ENCODE measurements at places on chromosomes 3 and 15.

- DNase-seq = no peak
Observed at GRCh38 chr3:146386936-146387335, 82.4 kb downstream of the PLSCR2 start.

DNA sequence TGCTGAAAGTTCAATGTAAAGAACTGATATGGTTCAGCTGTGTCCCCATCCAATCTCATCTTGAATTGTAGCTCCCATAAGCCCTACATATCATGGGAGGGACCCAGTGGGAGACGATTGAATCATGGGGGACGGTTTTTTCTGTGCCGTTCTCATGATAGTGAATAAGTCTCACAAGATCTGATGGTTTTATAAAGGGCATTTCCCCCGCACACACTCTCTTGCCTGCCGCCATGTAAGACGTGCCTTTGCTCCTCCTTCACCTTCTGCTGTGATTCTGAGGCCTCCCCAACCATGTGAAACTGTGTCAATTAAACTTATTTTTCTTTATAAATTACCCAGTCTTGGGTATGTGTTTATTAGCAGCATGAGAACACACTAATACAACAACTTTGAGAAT lies 86.5 kb upstream of the TNFSF10 start:
- DNase-seq = no peak

DNA sequence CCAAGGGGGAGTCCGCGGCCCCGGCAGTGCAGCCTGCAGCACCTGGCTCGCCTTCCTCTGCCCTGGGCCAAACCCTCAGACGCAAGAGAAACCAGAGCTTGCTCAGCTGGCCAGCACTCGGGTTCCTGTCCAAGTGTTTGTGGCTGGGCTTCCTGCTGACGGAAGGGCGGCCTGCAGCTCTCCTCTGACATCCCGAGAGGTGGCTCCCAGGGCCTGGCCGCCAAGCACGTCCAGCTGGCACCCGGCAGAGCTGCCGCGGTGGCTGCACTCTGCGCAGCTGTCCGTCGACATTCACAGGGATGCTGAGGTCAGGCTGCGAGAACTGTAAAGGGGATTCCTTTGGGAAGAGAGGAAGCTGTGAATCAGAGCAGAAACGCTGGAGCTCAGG lies 85.6 kb downstream of the CPN2 start:
- no peak for DNase-seq

DNA sequence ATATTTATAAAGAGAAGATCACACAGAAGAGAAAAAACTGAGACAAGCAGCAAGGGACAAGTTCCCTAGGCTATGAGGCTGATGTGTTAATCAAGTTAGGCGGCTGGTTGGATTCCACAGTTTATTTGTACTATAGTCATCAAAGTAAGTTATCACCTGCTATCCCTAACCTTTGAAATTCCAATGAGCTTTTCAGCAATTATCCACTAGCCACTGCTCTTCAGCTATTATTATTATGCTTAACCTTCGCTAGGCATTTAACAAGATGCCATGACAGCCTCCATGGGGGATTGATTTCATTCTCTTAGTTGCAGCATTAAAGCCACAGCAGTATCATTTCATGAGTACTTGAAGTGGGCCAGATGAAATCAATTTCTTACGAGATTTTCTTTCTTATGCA lies 699.5 kb upstream of the NAALADL2 start:
- no peak for DNase-seq

GRCh38 chr15:73870700-73871408 lies 2.5 kb upstream of the TBC1D21 start:
- DNase-seq = no peak

DNA sequence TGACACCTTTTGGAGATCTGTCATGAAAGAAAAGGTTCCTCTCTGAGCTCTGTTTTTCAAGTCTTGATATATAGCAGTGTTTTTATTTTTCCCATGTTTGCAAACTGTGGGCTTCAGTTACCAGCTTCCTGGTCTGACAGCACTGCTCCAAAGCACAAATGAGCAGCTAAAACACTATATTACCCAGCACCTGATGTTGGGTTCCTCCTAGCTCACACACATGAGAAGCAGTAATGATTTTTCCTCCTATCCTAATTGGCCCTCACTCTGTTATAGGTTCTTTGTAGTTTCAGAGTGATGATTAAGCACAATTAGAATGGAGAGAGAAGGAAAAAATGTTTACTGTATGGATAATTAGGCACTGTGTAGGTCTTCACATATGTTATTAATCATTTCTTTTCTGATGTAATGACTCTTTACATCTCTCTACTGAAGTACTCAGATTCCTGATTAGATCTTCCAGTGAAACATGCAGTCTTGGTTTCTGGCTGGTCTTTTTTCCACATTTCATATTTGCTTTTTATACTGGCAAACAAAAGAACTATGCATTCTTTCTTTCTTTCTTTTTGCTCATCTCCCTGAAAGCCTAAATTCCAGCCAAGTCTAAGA lies 939.7 kb downstream of the NSUN3 start:
- no peak for DNase-seq

- DNase-seq = no peak
Observed at GRCh38 chr3:158532099-158532734, 38.8 kb upstream of the MLF1 start.

DNA sequence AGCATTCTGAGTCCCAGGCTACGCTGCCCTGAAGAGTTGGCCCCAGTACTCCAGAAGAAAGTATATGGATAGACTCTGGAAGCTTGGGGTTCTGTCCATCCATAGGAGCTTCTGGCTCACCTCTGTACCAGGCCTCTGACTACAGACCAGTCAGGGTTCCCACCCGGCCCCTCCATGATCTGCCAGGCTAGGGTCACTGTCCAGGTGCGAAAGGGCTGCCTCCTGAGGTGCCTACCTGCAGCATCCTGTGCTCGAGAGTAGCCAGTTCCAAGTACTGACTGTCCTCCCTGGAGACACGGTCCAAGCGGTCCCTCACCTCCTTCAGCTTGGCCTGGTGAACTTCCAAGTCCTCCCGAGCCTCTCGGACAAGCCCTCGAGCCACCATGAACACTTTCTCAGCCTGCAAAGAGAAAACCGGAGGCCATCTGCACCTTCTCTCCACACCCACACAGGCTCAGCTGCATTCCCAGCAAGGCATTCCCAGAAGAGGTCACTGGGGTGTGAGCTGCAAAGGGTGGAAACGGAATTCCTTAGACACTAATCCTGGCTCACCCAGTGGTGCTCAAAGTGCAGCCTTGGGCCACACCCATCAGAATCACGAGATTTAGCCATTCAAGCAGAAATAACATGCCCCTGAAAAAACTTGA lies 3.7 kb upstream of the PLXNB1 start:
- no peak for DNase-seq

DNA sequence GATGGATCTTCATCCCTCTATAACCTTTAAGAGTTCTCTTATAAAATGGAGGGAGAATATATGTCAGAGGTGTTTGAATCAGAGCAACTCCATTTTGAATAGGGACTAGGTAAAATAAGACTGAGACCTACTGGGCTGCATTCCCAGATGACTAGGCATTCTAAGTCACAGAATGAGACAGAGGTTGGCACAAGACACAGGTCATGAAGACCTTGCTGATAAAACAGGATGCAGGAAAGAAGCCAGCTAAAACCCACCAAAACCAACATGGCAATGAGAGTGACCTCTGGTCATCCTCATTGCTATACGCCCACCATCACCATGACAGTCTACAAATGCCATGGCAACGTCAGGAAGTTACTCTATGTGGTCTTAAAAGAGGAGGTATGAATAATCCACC lies 211.0 kb downstream of the GBE1 start:
- no peak for DNase-seq

DNA sequence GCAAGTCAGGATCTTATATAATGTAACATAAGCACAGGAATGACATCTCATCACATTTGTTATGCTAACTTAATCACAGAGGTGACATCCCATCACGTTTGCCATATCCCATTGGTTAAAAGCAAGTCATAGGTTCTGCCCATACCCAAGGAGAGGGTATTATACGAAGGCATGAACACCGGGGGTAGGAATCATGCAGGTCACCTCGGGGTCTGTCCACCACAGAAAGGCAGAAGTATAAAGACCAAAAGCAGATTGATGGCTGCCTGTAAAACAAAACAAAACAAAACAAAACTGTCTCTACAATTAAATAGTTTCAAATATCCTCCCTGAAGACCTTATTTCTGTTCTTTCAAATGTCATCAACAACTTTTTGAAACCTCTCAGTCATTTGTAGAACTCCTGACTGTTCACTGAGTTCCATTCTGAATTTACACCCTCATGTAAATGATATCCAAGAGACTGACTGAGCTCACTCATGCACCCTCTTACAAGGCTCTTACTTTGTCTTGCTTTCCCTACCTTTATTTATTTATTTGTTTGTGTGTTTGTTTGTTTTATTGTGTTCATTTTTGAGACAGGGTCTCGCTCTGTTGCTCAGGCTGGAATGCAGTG lies 22.7 kb upstream of the ZNF639 start:
- DNase-seq = no peak

DNA sequence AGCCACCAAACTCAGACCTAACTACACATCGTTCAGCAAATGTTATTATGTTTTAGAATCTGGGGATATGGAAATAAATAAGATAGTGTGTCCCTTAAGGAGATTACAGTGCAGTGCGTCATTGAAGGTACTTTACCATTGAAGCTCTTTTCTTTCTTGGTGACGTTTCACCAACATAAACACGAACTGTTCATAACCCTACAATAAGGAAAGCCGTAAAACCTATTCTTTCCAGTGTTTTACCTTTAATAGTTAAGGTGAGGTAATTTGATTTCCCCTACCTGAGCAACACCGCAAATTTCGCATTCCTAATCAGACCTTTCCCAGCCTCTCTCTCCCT lies 826 bp downstream of the CCDC66 start:
- no peak for DNase-seq

GRCh38 chr3:189204167-189204866 lies 32.5 kb downstream of the TPRG1 start:
- no peak for DNase-seq

DNA sequence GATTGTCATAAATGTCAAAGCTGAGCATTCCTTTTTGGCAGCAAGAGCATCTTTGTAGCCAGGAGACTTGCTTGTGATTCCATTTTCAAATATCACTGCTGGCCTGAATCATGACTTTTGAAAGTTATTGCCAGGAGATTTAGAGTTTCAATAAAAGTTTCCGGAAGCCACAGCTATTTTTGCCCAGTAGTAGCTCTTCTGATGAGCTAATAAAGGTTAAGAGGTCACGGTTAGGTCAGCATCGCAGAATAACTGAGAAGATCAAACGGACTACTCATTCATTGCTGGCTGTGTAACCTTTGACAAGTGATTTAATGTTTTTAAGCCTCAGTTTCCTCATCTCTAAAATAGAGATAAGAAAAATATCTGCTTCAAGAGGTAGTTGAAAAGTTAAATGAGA lies 105.1 kb upstream of the ETV5 start:
- DNase-seq = no peak

DNA sequence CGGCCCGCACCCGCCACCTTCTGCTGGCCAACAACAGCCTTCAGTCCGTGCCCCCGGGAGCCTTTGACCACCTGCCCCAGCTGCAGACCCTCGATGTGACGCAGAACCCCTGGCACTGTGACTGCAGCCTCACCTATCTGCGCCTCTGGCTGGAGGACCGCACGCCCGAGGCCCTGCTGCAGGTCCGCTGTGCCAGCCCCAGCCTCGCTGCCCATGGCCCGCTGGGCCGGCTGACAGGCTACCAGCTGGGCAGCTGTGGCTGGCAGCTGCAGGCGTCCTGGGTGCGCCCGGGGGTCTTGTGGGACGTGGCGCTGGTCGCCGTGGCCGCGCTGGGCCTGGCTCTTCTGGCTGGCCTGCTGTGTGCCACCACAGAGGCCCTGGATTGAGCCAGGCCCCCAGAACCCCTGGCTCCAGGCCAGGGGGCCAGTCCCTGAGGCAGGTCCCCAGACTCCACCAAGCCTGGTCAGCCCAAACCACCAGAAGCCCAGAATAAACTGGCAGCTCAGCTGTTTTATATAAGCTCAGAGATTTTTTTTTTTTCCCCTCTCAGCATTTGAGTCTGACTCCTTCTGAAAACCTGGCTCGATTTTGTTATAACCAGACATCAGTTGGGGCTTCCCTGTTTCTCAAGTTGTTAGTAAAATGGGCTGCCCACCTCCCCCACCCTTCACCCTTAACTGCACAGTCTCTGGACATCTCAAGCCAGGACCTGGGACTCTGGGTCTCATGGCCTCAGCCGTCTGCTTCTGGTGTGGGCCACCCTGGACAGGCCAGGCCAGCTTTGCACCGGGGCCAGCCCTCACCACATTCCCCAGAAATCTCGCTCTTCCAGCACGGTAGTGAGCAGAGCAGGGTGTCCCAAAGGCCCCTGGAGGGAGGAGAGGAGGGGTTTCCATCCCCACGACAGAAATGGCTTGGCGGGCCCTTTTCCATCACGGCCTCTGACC lies 1.6 kb downstream of the GP9 start:
- DNase-seq = no peak

- no peak for DNase-seq
Observed at GRCh38 chr15:93585012-93585411, 496.0 kb upstream of the RGMA start.

DNA sequence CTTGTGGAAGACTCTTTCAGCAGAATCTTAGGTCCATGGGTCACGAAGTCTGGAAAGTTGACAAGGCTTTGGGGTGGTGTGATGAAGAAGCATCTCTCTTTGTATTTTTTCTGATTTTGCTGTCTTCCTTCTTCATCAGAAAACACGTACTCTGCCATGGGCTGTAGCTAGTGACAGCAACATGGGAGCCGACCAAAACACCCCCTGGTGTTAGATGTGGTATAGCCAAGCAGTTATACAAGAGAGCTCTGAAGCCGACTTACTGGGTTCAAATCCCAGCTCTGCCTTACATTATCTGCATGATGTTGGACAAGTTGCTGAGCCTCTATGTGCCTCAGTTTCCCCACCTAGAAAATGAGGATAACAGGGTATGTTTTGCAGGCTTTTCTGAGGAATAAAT lies 32.9 kb upstream of the LYZL4 start:
- DNase-seq = no peak

DNA sequence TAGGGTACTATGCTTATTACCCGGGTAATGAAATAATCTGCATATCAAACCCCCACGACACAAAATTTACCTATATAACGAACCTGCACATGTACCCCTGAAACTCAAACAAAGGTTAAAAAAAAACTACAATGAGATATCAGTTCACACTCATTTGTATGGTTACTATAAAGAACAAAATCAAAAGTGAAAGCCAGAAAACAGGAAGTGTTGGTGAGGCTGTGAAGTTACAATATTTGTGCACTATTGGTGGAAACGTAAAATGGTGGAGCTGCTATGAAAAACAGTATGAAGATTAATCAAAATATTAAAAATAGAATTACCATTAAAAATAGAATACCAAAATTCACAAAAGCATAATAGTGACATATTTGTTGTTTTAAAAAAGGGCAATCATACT lies 128.9 kb downstream of the ZIC1 start:
- DNase-seq = no peak

- DNase-seq = no peak
Observed at GRCh38 chr3:184583578-184584451, 22.2 kb downstream of the EPHB3 start.

GRCh38 chr15:41443275-41443674 lies 26.4 kb downstream of the RTF1 start:
- DNase-seq = no peak

DNA sequence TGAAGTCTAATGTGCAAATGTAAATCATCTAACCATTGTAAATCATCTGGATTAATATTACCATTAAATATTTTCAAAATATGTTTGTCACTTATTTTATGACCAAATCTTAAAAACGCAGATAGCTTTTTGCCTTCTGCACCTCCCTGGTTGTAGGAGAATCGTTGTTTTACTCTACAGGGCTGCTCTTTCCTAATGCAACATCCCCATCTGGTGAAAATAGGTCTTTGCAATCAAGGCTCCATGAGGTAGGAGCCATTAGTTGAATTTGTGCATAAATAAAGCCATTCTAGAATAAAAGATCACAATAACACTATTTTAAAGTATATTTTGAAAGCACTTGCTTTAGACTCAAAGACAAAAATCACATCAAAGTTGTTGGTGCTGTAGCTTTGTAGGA lies 535.6 kb upstream of the AGTR1 start:
- no peak for DNase-seq
